Activated CD4-positive, CD25-positive, alpha-beta regulatory T cell treated with anti-CD3 and anti-CD28 coated beads, Interleukin-2, amount 50 U/mL, for 72 hours (primary cell): ENCODE measurements at places on chromosomes 13 and 19.

GRCh38 chr13:38941353-38941945 is 49.2 kb downstream of the STOML3 start:
- DNase-seq, result no peak

GRCh38 chr19:12987781-12988180 is 7.5 kb upstream of the NFIX start:
- no peak for DNase-seq

DNA sequence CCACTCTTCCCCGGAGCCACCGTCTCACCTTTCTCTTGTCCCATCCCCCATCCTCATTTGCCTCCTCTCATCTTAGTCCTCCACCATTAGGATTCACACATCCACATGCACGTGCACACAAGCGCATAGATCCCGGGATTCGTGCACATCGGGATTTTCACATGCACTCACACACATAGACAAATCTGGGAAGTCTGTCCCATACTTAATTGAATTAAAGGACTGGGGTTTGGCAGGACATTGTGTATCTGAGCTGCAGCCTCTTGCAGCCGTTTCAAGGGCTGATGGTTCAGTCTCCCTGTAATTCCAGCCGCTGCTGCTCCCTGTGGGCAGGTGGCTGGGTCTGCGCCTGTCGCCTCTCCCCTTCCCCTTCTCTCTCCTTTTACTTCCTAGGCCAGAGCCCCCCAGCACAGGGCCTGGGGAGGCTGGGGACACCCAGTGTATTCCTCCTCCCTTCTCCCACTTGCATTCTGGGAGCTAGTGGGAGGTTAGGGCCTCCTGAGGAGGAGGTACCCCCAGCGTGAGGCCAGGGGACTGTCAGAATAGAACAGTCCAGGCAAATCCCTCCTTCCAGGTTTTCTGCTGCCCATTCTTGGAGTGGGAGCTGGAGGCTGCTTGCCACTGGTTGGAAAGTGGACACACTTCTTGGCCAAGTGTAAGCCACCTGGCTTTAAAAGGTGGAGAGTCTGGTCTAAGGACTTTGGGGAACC is 43.6 kb downstream of the LYL1 start:
- DNase-seq, result no peak

- no peak for DNase-seq
Measured at GRCh38 chr13:98345107-98345935, 168.3 kb upstream of the RNF113B start.

GRCh38 chr13:36475468-36475867 is 43.2 kb downstream of the CCNA1 start:
- no peak for DNase-seq

GRCh38 chr13:94129490-94129894 is 350.0 kb downstream of the DCT start:
- DNase-seq, result no peak

- DNase-seq, result no peak
Measured at GRCh38 chr13:77358001-77358400, 31.1 kb upstream of the MYCBP2 start.

DNA sequence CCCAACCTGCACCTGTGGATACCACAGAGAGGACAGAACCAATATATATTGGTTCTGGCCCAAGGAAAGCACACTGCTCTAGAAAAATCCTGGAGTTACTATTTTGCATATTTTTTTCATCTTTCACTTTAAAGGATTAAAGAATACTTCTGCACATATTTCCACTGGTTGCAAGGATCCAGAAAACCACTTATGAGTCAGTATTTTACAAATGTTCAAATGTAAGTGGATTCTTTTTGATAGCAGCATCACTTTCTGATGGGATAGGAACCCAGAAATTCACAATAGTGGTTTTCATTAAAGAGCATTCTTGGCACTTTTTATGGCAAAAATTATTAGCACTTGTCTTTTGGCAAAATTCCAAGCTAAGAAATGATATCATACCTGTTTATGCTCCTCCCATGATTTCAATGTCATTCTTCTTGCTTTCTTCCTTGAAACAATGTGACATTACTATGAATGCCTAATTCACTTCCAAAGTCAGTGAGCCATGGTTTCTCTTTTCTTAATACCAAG is 38.2 kb downstream of the MZT1 start:
- DNase-seq, result no peak

GRCh38 chr19:8552810-8553209 is 24.4 kb downstream of the MYO1F start:
- DNase-seq, result no peak

GRCh38 chr13:113989585-113990300 is 15.9 kb upstream of the C13orf46 start:
- DNase-seq, result no peak

DNA sequence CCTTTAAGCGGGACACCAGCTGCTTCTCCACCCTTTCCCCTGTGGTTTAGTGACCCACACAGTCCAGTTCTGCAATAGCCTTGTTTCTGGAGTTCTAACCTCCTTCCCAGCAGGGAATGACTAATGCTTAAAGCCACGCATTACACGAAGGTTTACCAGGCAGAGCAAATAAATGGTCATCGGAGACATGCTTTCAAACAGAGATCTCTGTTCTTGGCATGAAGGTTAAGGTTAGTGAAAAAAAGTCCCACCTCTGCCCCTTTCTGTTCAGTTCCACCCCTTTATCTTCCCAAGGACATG is 25.3 kb upstream of the MEDAG start:
- no peak for DNase-seq

DNA sequence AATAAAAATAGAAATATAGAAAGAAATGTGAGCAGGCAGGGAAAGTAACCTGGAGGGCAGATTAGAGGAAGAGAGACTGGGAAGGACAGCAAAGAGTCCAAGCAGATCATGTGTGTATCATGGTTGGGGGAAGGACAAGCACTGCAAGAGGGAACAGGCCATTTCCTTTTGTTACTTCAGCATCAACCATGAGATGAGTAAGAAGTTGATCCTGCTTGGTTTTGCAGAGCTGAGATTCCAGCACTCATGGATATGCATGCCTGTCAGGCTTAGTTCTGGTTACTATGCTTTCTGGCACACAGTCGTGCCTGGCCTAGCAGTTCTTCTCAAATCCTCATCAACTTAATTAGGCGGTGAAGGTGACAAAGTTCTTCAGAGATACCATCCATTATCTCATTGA is 18.1 kb downstream of the NALCN start:
- DNase-seq, result no peak

DNA sequence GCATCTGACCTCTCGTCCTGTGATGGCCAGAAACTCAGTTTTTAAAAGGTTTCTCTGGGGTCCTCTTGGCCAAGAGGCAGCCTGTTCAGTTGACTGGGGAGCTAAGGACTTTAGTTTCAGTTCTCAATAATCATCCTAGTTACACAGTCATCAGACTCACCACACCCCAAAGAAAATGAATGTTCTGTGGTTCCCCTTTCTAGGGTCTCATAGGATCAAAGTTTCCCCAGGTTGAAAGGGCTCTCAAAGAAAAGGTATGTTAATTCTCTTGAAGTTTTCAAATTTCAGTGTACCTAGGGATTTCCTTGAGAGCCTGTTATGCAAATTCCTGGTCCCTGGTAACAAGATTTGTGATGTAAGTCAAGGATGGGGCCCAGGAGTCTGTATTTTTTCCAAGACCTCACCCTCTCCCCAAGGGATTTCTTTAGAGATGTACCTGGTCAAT is 94.9 kb downstream of the FAM216B start:
- no peak for DNase-seq

DNA sequence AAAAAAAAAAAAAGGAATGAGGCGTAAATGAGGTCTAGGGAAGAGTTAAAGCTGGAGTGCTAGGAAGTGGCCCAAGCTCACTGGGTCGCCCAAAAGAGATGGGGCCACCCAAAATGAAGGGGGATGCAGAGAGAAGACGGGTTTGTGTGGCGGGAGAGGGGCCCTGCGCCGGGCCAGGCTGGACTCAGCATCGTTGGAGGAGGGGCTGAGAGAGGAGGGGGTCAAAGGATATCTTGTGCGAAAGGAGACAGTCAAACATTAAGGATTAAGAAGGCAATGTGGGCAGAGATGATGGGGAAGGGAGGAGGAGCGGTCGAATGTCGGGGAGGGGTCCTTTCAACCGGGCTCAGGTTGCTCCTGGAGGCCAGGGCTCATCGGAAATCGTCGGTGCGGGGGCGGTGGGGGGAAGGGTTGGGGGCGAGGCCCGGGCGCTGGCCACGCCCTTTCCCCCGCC is 825 bp upstream of the CARM1 start:
- no peak for DNase-seq

DNA sequence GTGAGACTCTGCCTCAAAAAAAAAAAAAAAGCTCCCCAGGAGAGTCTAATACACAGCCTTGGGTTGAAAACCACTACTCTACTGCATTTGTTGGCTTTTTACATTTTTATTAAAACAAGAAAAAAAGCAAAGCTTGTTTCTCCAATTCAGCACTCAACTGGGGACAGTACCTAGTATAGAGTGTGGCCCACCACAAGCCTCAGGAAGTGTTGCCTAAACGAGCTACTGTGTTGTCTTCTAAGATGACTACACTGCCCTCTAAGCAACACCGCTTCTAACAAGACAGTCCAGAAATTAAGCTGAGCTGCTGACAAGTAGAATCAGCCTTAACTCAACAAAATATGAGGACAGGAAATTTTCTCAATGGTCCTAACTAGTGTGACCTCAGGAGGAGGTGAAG is 522.2 kb downstream of the FGF9 start:
- no peak for DNase-seq

DNA sequence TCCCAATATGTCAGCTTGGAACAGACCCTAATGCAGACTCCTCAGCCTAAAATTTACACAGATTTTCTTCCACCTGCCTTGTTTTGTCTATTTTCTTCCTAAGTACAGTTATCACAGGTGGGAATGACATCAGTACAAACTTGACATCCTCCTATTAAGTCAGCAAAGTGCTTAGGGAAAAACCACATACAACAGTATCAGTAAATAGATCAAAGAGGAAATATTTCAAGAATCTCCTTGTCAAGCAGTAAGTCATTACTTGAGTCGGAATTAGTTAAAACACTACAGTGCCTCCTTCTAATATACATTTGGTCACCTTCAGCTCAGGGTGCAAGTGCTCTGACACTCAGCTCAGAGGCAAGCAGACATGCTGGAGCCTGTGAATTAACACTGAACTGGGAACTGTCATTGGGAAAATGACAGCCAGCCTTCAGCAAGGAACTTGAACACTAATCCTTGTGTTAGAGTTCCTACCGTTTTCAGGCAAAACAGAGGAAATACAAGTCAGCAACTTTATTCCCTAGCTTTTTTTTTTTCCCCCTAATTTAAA is 394.3 kb upstream of the HTR2A start:
- no peak for DNase-seq

DNA sequence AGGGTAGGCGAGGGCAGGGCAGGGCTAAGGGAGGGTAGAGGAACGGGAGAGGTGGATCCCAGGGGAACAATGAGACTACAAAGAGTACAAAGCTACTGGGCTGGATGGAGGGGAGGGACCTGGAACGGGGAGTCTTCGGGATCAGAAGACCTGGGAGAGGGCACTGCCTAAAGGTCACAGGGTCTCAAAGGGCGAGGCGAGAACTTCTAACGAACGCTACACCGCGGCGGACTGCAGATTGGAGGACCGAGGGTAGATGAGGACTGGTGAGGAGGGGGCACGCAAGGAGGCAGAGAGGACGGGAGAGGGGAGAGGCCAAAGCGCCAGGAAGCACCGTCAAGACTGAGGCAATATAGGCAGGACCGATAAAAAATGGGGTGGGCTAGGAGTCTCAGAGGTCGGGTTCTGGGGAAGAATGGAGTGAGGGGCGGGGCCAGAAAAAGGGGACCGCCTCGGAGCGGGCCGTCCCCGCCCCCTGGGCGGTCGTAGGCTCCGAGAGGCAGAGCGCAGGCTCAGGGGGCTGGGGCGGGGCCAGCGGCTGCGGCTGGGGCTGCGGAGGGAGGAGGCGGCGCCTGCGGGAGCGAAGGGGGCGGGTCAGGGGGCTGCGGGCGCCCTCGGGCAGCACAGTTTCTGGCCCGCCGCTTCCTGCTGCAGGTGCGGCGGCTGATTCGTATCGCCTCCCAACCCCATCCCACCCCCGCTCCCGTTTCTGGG is 1.3 kb upstream of the KCNC3 start:
- peak; percentile 71 for DNase-seq

GRCh38 chr13:93467175-93467574 is 240.6 kb downstream of the GPC6 start:
- DNase-seq, result no peak

GRCh38 chr19:55620410-55621204 is 3.8 kb downstream of the ZNF784 start:
- no peak for DNase-seq

DNA sequence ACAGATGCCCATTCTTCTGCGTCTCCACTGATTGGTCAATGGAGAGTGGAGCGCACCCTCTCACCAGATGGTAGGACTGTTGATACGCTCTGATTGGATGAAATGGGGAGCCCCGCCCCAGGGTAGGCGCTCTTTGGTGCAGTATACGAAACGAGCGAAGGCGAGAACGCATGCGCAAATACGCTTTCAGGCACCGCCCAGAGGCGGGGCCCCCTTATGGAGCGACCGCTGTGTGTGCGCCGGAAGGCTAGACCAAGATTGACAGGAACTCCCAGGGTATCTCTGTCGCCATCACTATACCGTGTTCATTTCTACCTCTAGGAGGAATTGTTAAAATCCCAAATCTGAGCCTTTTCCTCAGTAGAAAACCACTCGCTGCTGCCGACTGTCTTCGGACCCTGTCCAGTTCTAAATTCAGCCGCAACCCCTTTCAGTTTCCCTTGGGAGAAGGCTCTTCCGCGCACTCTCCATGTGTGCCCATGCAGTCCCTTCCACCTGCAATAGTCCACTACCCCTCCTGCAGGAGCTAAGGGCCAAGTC is 720 bp upstream of the HNRNPL start:
- DNase-seq, result peak; percentile 97

- no peak for DNase-seq
Measured at GRCh38 chr13:106472621-106473020, 62.8 kb downstream of the EFNB2 start.

- DNase-seq, result no peak
Measured at GRCh38 chr13:107277911-107278310, 710.0 kb upstream of the ARGLU1 start.

DNA sequence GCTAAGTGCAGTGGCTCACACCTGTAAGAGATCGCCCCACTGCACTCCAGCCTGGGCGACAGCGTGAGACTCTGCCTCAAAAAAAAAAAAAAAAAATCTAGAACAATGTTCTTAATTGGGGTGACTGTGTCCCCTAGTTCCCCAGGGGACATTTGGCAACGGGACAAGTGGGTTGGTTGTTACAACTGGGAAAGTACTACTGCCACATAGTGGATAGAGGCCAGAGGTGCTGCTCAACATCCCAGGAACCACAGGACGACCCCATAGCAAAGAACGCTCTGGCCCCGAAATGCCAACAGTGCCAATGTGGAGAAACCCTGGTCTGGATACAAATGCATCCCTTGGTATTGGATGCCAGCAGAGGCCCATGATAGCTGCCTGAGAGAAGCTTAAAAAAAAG is 11.8 kb downstream of the NLRP12 start:
- no peak for DNase-seq

GRCh38 chr19:47779524-47780214 is 1.2 kb downstream of the SELENOW start:
- DNase-seq, result no peak

DNA sequence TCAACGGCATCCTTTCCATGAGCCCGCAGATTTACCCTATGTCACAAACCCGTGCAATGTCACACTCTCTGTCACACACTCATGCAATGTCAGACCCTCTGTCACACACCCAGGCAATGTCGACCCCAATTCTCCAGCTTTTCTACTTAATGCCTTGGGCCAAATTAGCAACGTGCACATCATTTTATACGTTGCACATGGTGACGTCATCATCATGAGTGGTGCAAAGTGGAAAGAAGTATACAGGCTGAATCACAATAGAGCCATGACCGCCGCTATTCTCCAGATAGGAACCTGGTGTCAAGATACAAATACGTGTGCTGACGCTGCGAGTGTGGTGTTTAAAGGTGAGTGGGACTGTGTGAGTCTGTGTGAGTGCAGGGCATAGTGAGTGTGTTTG is 21.7 kb upstream of the ZNF845 start:
- no peak for DNase-seq
